ENCODE measurements at places on chromosomes 7 and 10.

DNA sequence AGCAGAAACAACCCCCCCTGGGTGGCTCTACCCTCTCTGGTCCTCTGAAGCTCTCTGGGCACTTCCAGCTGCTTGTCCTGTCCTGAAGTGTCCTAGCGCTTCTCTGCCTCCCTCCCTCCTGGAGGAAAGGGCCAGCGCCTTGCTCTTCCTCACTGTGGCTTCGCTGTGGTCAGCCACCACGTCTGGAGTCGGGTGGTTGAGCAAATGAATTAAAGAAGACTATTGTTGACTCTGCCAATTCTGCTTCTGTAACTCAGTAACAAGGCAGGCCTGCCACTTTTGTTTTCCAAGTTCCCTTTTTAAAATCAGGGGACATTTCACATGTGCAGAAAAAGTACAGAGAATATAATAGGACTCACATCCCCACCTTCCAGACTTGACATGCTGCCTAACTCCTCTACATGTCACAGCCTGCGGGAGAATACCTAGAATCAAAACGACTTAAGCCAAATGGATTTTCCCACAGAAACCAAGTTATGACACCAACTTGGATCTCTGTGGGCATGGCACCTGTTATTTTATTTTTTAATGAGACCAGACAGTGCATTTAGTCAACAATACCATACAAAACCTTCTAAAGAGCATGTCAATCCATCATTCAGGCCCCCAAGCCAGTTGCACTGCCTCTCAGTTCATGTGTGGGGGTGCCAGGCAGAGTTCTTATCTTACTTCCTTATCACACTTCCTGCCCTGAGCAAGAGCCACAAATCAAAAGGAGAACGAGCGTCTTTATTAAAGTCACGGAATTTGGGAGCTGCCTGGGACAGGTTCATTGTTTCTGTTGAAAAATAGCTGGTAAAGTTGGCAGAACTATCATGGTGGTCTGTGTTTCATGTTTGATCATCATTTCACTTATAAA is 6.8 kb downstream of the FFAR4 start:
- no peak for DNase-seq

DNA sequence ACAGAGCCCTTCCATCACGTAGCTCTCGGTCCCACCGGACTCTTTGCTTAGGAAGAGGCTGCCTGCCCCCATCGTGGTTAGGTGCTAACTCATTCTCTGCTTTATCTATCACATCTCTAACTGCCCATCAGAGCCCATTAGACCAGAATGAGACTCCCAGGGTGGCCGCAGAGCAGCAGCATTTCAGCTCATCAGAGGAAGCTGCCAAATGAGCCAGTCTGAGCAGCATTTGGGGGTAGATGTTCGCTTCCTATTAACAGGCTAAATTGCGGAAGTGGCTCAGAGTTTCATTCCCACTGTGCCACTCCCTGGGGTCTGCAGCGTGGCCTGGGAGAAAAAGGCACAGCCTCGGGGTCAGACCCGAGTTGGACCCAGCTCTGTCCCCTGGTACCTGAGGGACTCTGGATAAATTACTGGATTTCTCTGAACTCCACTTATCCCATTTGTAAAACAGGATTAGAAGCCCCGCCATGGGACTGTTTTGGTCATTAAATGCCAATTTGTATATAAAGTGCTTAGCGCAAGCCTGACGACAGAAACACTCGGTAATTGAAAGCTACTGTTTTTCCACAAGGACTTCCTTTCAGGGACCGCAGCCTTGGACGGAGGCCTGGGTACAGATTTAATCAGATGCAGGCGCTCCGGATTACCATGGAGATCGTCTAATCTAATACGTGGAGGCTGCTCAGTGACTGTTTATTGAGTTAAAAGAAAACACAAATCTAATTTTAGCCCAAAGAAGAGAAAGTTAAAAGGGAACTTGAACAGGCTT is 73.8 kb upstream of the PRLHR start:
- peak; percentile 14 for DNase-seq

DNA sequence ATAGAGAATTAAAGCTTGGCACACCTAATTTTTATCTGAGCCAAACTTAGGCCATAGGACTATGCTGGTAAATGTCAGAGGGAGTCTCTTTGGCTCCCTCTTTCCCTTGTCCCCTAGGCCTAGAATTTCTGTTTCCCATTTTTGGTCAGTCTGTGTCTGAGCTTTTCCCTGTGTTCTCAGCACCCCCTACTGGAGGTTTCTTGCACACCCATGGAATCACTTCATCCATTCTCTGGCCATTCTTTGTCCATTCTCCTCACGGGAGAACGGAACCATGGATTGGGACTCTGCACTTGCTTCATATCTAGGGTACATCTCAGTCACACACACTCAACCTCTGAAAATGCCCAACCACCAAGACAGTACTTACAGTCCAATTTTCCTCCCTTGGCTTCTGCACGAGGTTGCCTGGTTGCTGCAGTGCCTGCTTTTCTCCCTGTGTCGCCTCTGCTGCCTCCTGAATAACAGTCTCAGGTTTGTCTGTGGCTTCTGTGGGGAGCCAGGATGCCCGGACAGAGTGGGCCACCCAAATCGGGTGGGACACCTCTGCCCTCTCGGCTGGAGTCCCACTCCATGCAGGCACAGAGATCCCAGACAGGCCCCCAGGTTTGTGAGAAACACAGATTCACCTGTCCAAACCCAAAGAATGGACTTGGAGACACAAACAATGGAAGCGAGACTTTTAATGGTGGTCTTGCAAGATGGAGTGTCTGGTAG is 35.1 kb upstream of the DNAH11 start:
- peak; percentile 49 for DNase-seq

DNA sequence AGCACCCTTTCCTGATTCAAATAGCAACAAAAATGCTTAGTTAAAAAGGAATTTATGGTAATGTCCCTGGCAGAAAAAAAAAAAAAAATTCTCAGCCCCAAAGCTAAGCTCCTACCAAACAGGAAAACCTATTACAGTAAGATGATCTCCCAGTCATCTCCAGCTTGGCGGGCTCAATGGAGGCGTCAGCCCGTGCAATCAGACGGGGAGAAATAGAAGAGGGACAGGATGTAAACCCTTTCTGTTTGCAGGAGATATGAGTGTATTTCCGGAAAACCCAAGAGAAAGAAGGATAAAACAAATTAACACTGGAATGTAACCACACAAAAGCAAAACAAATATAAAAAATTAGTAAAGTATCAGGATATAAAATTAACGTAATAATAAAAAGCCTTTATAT is 242.8 kb downstream of the TCERG1L start:
- DNase-seq, result no peak

DNA sequence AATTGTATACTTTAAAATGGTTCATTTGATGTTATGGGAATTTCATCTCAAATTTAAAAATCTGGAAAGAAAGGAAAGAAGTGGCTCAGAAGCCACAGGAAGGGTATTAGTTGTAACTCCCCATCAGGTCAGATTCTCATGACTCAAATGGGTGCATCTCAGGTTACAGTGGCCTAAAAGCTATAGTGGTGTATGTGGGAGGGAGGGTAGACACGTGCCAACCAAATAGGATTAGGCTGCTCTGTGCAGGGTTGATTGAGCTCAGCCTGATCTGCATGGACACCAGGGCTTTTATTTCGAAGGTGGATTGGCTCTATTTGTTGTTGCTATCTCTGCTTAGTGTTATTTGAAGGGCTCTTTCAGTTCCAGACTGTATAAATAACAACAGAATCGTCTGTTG is 121.5 kb upstream of the PRR15 start:
- peak; percentile 20 for DNase-seq

DNA sequence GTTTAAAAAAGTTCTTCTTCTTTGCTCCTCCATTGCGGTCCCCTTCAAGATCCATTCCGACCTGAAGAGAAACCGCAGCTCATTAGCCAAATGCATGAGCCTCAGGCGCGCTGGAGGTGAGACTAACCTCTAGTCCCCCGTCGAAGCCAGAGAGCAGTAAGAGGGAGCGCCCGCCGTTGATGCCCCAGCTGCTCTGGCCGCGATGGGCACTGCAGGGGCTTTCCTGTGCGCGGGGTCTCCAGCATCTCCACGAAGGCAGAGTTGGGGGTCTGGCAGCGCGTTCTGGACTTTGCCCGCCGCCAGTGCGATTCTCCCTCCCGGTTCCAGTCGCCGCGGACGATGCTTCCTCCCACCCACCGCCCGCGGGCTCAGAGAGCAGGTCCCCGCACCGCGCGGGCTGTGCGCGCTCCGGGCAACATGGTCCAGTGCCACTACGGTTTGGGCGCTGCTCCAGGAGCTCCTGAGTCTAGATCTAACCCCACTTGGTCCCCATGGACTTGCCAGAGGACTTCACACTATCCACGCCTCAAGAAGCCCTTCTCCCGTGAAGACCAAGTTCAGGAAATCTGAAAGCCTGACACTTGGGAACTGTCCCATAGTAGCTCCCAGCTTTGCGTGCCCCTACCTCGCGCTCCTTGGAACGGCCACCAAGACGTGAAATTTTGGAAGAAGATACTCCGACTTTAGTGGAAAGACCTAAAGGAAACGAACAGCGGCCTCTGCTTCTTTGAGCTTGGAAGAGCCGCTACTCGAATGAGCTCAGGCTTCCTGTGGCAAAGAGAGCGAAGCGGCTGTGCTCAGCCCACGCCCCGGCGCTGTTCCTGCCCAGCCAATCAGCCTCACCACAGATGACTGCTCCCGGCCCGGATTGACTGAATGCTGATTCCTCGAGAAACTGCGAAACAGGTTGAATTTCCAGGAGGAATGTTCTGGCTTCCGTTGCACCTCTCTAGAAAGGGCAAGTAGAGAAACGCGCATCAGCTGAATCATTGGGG is at the start of gene ABCB1:
Gene ABCB1, minus strand, starts transcription at position 755 of the 995 bp plus-strand sequence. Its CDS starts 700 bp downstream, at position 55.
- peak; percentile 54 for DNase-seq

DNA sequence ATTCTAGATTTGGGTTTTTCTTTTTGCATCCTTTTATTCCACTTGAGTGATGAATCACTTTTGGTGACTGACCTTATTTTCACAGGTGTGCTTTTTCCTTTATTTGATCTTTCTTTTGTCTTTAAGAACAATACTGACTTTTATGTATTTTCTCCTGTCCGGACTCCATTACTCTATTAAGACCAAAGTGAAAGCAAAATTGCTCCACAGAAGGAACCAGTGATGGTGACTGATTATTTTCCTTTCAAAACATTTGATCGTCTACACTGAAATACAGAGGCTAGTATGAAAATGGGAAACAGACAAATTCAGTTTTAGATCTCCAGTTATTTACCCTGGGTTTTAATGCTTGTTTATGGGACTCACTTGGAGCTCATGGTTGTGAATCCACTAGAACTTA is 15.5 kb downstream of the EXOC4 start:
- DNase-seq, result no peak
